Sigmoid colon (tissue), 7 donors: ENCODE measurements at places on chromosomes 1 and 21. TPM values are rescaled to one million over a fixed set of nuclear protein-coding genes. Genes with fewer than 3 reads are reported as not detected.
A peak's percentile ranks its signal among the peaks of the same experiment; 100 is the strongest.

The C1QC gene
- 289 TPM for total RNA-seq

DNA sequence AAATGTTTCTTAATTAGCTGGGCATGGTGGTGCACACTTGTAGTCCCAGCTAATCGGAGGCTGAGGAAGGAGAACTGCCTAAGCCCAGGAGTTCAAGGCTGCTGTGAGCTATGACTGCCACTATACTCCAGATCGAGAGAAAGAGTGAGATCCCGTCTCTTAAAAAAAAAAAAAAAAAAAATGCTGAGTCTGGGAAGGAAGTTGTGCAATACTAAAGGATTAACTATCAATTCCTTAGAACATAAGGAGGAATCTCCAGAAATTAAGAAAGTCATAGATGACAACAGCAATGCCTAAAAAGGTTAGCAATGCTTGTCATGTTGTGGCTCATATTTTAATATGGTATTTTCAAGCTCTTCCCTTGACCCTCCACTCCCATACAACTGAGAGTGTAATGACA, 5.3 kb downstream of the LUZP1 start:
- no peak overlapping the region for H3K27ac ChIP-seq
- no peaks in the 10 kb centered on the region for H3K27me3 ChIP-seq
- no peak for DNase-seq
- no peak overlapping the region for H3K4me3 ChIP-seq
- H3K36me3 ChIP-seq = no peaks in the 10 kb centered on the region

DNA sequence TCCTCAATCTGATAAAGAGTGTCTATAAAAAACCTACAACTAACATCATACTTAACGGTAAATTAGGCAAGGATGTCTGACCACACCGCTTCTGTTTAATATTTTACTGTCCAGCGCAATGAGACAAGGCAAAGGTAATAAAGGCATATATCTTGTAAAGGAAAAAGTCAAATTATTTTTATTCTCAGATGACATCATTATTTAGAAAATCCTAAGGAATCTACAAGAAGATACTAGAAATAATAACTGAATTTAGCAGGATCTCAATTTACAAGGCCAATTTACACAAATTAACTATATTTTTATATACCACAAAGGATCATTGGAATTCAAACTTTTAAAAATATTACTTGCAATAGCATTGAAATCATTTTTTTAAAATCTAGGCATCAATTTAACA, 29.4 kb downstream of the GJA4 start:
- no peaks in the 10 kb centered on the region for H3K4me1 ChIP-seq
- no peak overlapping the region for H3K4me3 ChIP-seq
- no peak overlapping the region for H3K27ac ChIP-seq
- H3K36me3 ChIP-seq = no peaks in the 10 kb centered on the region

DNA sequence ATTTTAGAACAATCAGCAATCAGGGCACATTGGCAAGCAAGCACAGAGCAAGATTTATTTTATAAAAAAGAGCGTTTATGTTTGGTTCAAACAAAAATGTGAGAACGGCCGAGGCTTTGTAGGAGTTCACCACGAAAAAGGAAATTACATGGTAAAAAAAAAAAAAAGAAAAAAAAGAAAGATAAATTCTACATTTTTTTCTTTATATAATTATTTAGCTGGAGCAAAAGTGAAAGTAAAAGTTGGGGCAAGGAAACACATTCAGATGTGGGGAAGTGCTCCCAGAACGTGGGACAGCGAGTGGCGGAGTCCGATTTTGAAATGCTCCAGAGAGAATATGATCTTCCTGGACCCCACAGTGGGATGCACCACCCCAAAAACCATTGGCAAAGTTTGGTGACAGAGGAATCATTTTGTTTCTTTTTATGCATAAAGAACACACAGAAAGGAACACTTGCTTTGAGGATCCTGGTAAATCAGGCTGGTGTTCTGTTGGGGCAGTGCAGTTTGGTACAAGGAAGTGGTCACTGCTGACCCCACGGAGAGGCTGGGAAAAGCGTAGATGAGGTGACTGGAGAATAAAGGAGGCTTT, 16.3 kb upstream of the ATP5PO start:
- peaks cover 6% of the 10 kb centered on the region for H3K4me1 ChIP-seq
- H3K27ac ChIP-seq = peak overlapping the region; percentile 56
- H3K27me3 ChIP-seq = no peaks in the 10 kb centered on the region
- no peak for DNase-seq

DNA sequence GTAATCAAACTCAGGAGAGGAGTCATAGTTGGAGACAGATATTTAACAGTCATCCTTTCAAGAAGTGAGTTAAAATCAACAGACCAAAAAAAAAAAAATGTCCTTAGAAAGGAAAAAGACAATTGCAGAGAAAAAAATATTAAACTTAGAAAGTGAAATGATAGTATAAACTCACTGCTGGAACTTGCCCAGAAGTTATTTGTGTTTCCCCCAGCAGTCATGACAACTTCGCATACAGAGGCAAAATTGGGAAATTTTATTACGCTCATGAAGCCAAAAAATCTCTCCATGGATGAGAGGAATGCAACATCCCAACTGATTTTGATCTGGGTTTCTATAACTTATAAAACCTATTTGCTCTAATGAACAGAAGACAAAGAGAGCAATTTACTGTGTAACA, 198.2 kb downstream of the LRRC7 start:
- H3K36me3 ChIP-seq = no peaks in the 10 kb centered on the region
- no peak overlapping the region for H3K4me3 ChIP-seq
- no peaks in the 10 kb centered on the region for H3K4me1 ChIP-seq
- H3K27me3 ChIP-seq = no peaks in the 10 kb centered on the region
- DNase-seq = no peak

The LCE3D gene
- total RNA-seq = not detected

- H3K27ac ChIP-seq = no peak overlapping the region
- no peak overlapping the region for H3K4me3 ChIP-seq
- peaks cover 3% of the 10 kb centered on the region for H3K27me3 ChIP-seq
- H3K36me3 ChIP-seq = no peaks in the 10 kb centered on the region
- H3K4me1 ChIP-seq = no peaks in the 10 kb centered on the region
- no peak for DNase-seq
Measured at GRCh38 chr1:34547046-34547674, 207.7 kb upstream of the GJB5 start.

DNA sequence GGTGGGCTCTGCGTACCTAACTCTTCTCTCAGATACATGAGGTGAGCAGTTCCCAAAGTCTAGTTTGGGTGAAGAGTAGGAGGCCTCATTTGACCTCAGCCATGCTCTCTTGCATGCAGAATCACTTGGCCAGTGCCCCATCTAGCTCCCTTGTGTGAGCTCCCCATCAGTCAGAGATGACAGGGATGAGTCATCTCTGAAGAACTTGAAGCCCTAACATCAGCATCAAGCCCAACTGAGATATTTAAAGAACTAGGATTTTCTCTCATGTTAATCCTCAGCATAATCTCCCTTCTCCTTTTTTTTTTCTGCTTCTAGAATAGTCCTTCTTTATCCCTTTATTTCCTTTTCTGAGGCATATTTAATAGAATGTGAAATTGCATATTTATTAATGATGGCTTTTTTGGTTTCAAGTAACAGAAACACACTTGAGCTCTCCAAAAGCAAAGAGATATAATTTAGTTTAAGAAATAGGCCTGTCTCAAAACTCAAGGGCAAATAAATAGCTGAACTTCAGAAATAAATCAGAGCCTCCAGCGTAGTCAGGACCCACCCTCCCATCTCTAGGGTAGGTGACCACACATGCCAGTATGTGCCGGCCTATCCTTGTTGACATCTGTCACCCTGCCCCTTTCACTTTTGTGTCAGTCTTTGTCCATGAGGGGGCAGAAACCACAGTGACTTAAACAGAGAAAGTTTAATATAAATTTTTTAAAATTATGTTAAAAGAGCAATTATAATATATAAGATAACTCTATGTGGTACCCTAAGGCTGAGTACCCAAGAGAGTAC, 112.3 kb downstream of the TSEN15 start:
- DNase-seq = no peak
- H3K4me1 ChIP-seq = no peaks in the 10 kb centered on the region
- no peaks in the 10 kb centered on the region for H3K36me3 ChIP-seq
- H3K4me3 ChIP-seq = no peak overlapping the region

GRCh38 chr1:212141404-212141803, 105.9 kb downstream of the DTL start:
- no peak overlapping the region for H3K4me3 ChIP-seq
- H3K27me3 ChIP-seq = no peaks in the 10 kb centered on the region
- H3K4me1 ChIP-seq = no peaks in the 10 kb centered on the region
- H3K36me3 ChIP-seq = no peaks in the 10 kb centered on the region
- no peak for DNase-seq

The LMOD1 gene
- 915 TPM for total RNA-seq

GRCh38 chr1:152817309-152817708, 5.5 kb downstream of the LCE1B start:
- no peaks in the 10 kb centered on the region for H3K27me3 ChIP-seq
- no peaks in the 10 kb centered on the region for H3K36me3 ChIP-seq
- DNase-seq = no peak
- no peaks in the 10 kb centered on the region for H3K4me1 ChIP-seq
- H3K27ac ChIP-seq = no peak overlapping the region
- no peak overlapping the region for H3K4me3 ChIP-seq

GRCh38 chr1:167159782-167160181, 60.9 kb upstream of the POU2F1 start:
- no peaks in the 10 kb centered on the region for H3K36me3 ChIP-seq
- no peak overlapping the region for H3K27ac ChIP-seq
- no peaks in the 10 kb centered on the region for H3K27me3 ChIP-seq
- DNase-seq = no peak

The C1orf56 gene
- 6.7 TPM for total RNA-seq

GRCh38 chr1:109782927-109783326, 19.2 kb upstream of the EPS8L3 start:
- peaks cover 6% of the 10 kb centered on the region for H3K4me1 ChIP-seq
- peak; percentile 62 for DNase-seq
- H3K27ac ChIP-seq = no peak overlapping the region
- H3K36me3 ChIP-seq = no peaks in the 10 kb centered on the region

The PAPPA2 gene
- total RNA-seq = 1.4 TPM

GRCh38 chr1:33015216-33015615, 21.5 kb downstream of the AK2 start:
- peaks cover 24% of the 10 kb centered on the region for H3K4me1 ChIP-seq
- no peaks in the 10 kb centered on the region for H3K27me3 ChIP-seq
- DNase-seq = peak; percentile 24
- H3K4me3 ChIP-seq = no peak overlapping the region

DNA sequence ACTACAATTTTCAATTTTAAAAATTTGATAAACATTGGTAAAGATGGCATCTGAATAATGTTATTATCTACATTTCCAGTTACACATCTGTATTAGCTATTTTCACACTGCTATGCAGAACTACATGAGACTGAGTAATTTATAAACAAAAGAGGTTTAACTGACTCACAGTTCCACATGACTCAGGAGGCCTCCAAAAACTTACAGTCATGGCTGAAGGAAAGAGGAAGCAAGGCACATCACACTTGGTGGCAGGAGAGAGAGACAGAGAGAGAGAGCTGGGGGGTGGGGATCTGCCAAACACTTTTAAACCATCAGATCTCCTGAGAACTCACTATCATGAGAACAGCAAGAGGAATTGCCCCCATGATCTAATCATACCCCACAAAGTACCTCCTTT, 850.0 kb downstream of the LTN1 start:
- H3K27me3 ChIP-seq = no peaks in the 10 kb centered on the region
- DNase-seq = no peak
- no peak overlapping the region for H3K4me3 ChIP-seq
- H3K4me1 ChIP-seq = peaks cover 12% of the 10 kb centered on the region
- H3K27ac ChIP-seq = peak overlapping the region; percentile 47
- no peaks in the 10 kb centered on the region for H3K36me3 ChIP-seq

GRCh38 chr1:231359113-231359512, 21.0 kb downstream of the SPRTN start:
- H3K27ac ChIP-seq = no peak overlapping the region
- no peaks in the 10 kb centered on the region for H3K27me3 ChIP-seq
- peaks cover 14% of the 10 kb centered on the region for H3K4me1 ChIP-seq
- H3K36me3 ChIP-seq = peaks cover 2% of the 10 kb centered on the region
- no peak overlapping the region for H3K4me3 ChIP-seq

GRCh38 chr1:154994269-154994587, 842 bp downstream of the LENEP start:
- H3K27ac ChIP-seq = no peak overlapping the region
- H3K36me3 ChIP-seq = peaks cover 6% of the 10 kb centered on the region

The GPR161 gene
- 23.0 TPM for total RNA-seq

The LCE1C gene
- total RNA-seq = not detected

DNA sequence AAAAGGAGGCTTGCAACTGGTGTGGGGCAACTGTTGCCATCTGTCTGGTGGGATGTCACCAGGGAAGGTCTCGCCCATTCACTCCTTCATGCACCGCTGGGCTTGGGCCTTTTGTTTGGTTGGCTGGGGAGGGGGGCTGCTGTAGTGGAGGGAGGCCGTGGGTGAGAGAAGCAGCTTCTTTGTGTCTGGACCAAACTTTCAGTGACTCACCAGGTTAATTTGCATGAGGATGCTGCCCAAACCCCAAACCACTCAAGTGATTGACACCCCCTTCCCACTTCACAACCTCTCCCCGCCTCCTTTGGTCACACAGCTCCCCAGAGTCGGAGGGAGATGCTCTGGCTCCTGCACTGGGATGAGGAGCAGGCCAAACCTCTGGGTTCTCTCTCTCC, 19.7 kb downstream of the BTG2 start:
- no peak for DNase-seq
- no peaks in the 10 kb centered on the region for H3K27me3 ChIP-seq
- peak overlapping the region; percentile 94 for H3K27ac ChIP-seq
- no peaks in the 10 kb centered on the region for H3K36me3 ChIP-seq
- H3K4me1 ChIP-seq = peaks cover 58% of the 10 kb centered on the region

DNA sequence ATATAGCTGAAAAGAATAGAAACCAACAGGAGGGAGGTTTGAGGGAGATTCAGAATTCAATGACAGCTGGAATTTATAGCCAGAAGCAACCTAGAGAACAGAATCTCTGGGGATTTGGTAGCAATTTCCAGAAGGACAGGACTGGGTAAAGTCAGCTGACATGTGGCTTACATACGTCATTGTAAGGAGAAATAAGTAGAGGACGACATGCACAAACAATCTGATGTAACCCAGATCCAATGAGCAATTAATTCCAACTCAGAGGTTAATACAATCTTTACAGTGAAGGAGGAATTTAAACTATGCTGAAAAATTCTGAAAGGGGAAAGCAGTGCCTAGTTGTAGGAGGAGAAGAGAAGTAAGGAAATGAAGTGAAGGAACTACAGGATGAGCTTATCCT, 383.9 kb downstream of the PTBP2 start:
- no peak overlapping the region for H3K4me3 ChIP-seq
- H3K4me1 ChIP-seq = no peaks in the 10 kb centered on the region
- H3K27me3 ChIP-seq = no peaks in the 10 kb centered on the region
- no peak overlapping the region for H3K27ac ChIP-seq

- DNase-seq = no peak
- no peak overlapping the region for H3K27ac ChIP-seq
- no peaks in the 10 kb centered on the region for H3K27me3 ChIP-seq
- no peaks in the 10 kb centered on the region for H3K4me1 ChIP-seq
- H3K36me3 ChIP-seq = no peaks in the 10 kb centered on the region
Measured at GRCh38 chr1:17194133-17194475, 10.8 kb upstream of the PADI1 start.

DNA sequence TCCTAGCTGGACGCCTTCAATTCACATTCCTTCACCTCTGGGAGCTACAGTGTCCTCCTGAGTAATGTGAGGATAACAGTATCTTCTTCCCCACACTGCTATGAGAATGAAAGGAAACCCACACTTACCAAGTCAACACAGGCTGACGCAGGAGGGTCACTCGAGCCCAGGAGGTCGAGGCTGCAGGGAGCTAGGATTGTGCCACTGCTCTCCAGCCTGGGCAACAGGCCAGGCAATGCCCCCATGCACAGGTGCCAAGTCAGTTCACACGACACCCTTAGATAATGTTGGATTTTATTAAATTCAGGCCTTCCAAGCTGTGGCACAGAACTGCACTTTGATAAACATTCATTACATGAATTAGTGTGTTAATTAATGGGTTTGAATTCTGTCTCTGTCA, 31.9 kb downstream of the MATN1 start:
- no peaks in the 10 kb centered on the region for H3K27me3 ChIP-seq
- H3K36me3 ChIP-seq = no peaks in the 10 kb centered on the region
